ENCODE measurements at places on chromosomes 12 and 14. TPM values are rescaled to one million over a fixed set of nuclear protein-coding genes. Genes with fewer than 3 reads are reported as not detected.

- peak; percentile 84 for DNase-seq
Observed at GRCh38 chr12:47903927-47904712, 674 bp downstream of the VDR start.

GRCh38 chr12:106527356-106527755 is 55.4 kb upstream of the RFX4 start:
- DNase-seq = no peak

DNA sequence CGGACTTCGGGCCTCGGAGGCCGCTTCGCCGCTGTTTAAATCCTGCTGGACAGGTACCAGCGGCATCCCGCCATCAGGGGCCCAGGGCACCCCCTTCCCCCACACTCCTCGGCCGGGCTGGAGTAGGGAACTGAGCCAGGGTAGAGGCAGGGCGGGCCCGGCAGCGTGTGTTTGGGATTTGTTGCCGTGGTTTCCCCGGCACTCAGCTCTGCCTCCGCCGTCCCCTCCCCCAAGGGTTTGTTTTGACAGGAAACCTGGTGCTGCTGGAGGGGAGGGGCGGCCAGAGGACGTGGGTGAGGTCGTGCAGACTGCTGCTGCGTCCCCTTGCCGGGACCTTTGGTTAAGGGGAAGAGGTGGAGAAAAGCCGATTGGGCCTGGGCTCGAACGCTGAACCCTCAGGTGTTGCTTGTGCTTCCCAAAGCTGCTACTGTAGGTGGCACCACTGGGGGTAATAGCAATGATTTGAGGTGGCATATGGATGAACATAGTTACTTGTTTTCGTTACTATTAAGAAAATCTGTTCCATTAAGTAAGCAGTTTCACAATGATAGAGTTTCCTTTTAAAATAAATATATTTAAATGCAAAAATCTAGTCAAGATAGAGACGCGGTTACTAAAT is 778 bp downstream of the TCP11L2 start:
- DNase-seq = peak; percentile 90

The GLT1D1 gene
- polyA plus RNA-seq = 0.45 TPM
